ENCODE measurements at places on chromosomes 12 and 14. TPM values are rescaled to one million over a fixed set of nuclear protein-coding genes. Genes with fewer than 3 reads are reported as not detected.

FAM186B gene
- total RNA-seq = 0.33 TPM

TTC7B gene
- 86.4 TPM for total RNA-seq

PLCZ1 gene
- total RNA-seq = not detected

ATL1 gene
- 2.8 TPM for total RNA-seq

GRCh38 chr12:95548056-95548538 lies 3.2 kb downstream of the USP44 start:
- peak; percentile 32 for DNase-seq

DNA sequence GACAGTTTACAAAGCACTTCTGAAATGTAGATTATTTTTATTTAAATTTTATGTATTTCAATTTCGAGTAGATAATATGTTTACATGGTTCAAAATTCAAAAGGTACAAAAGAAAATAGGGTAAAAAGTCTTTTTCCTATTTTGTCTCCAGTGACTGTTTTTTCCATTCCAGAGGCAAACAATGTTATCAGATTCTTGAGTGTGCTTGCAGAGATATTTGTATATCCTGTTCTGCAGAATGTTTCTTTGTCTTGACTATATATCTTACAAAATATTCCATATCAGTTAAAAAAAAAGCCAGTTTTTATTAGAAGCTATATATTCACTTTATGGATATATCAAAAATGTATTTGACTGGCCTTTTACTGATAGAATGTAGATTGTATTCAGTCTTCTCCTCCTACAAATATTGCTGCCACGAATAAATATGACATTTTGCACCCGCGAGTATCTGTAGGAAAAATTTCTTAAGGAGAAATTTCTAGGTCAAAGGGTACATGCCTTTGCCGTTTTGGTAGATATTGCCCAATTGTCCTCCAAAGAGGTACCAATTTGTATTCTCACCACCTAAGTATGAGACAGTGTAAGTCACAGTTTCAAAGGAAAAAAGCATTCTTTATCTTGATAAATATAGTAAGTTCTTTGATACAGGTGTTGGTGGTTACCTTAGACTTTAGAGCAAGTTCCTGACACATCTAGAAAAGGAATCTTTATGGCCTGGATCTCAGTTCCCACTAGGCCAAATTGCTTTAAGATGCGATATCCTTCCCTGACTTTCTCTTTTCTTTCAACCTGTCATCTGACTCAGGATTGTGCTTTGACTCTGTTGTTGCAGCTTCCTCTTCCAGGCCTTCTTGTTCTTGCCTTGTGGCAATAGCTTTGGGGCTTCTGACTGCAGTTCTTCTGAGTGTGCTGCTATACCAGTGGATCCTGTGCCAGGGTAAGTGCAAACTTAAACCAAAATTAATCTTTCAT lies 2.3 kb downstream of the KLRG1 start:
- peak; percentile 61 for DNase-seq

DNA sequence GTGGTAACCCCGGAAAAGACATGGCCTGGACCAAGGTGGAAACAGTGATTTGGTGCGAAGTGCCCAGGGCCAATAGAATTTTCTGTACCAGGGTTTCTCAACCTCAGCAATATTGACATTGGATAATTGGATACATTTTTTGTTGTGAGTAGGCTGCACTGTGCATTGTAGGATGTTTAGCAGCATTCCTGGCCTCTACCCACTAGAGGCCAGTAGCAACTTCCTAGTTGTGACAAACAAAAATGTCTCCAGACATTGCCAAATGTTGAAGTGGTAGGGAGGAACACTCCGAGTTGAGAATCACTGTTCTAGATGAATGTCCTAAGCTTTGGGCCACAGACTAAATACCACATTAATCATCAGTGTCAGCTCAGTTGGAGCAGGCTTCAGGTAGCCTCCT lies 6.2 kb upstream of the CGRRF1 start:
- peak; percentile 37 for DNase-seq

- DNase-seq = no peak
Observed at GRCh38 chr12:95116341-95116740, 42.9 kb upstream of the NR2C1 start.

- DNase-seq = no peak
Observed at GRCh38 chr14:68216957-68217356, 397.4 kb downstream of the RAD51B start.

DNA sequence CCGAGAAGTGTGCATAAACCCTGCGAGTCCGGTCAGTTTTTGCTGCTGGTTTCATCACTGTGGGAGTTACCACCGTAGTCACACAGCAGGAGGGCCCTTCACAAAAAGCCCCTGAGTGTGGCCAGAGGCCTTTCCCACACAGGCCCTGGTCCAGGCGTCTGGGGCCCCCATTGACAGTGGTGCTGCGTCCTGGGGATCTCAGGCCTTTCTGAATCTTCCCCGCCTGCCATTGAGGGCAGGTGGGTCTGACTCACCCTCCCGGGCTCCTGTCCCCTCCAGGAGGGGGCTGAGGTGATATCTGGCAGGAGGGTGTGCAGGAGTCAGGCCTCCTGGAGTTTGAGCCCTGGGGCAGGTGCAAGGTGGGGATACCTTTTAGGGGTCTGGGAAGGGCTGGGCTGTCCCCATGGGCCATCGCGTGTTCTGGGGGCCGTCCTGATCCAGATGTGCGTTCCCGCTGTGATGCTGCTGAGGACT lies 358.5 kb downstream of the TMEM121 start:
- DNase-seq = no peak

GRCh38 chr14:106185837-106186233 lies 659.5 kb downstream of the TMEM121 start:
- no peak for DNase-seq

GRCh38 chr14:22875748-22876319 lies 4.3 kb downstream of the LRP10 start:
- DNase-seq = no peak

All from endothelial cell of umbilical vein (primary cell).